ENCODE measurements at places on chromosomes 7 and 10.

- DNase-seq: no peak
These were observed 24.4 kb upstream of the C10orf67 start for GRCh38 chr10:23368816-23369640.

DNA sequence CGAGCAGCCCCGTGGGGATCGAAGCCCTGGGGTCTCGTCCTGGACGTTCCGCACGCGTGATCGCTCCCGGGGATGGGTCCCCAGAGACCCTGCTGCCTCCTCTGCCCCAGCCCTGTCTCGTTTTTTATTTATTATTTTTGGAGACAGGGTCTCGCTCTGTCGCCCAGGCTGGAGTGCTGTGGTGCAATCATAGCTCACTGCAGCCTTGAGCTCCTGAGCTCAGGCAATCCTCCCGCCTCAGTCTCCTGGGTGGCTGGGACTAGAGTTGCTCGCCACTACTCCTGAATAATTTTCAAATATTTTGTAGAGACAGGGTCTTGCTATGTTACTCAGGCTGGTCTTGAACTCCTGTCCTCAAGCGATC, 319 bp upstream of the STX1A start:
- DNase-seq: no peak

- no peak for DNase-seq
These were observed 32.0 kb downstream of the SND1 start for GRCh38 chr7:127683776-127684681.

- DNase-seq: no peak
These were observed 177.2 kb upstream of the INHBA start for GRCh38 chr7:41880107-41880506.

- no peak for DNase-seq
These were observed 37.5 kb downstream of the BPGM start for GRCh38 chr7:134684165-134684564.

GRCh38 chr7:140041659-140042385, 20.9 kb downstream of the PARP12 start:
- DNase-seq: no peak

DNA sequence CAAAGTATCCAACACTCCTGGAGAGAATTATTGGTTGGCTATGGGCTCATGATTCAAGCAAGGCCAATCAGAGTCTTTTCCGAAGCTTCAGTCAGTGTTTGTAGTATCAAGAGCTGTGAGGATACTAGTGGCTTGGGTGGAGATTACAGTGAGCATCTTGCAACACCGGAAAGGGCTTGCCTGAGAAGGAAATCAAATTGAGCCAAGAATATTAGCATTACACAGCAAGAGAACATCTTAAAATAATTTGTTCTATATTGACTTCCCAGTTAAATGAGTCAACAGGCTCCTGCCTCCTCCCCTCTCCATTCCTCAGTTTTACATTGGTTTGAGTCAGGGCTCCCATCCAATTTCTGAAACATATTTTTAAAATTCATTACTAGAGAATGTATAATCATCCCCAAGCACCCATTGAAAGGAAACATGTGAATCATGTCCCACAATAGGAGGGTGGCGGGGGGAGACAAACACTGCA, 127.4 kb downstream of the ELAPOR2 start:
- no peak for DNase-seq

GRCh38 chr7:15885678-15886077, 199.2 kb upstream of the MEOX2 start:
- DNase-seq: no peak

DNA sequence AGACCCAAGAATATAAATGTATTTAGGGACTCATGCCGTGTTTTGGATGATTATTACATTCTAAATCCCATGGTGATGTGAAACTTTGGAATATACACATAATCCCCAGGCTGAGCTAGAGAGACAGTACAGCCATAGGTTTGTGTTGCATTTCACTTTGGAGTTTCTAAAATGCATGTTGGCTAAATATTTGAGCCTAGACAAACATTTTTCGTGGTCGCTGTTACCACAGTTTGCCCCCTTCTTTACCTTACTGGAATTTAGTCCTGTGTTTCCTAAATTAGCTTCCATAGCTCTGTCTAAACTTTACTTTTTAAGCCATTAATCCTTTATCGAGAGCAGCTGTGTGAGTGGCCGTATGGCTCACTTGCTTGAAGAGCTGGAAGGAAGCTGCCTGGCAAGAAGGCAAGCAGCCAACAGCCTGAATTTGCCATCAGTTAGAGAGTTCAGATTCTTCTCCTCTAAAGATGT, 192.0 kb downstream of the BICC1 start:
- no peak for DNase-seq

DNA sequence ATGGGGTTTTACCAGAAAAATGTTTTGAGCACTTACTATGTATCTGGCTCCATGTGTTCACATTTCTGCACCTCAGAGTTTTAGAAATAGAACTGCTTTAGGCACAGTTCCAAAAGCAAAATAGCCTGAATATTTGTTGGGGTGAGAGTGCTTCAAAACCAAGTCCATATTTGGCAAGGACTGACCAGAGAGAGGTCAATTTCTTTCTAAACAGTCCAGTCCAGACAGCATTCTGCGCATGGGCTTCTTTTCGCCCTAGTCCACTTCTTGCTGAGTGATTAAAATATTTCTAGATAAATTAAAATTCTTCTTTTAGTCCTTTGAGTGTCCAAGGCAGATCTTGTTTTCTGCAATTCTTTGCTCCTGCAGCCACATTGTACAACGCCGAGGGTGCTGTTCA, 427.0 kb downstream of the PHTF2 start:
- DNase-seq: no peak

DNA sequence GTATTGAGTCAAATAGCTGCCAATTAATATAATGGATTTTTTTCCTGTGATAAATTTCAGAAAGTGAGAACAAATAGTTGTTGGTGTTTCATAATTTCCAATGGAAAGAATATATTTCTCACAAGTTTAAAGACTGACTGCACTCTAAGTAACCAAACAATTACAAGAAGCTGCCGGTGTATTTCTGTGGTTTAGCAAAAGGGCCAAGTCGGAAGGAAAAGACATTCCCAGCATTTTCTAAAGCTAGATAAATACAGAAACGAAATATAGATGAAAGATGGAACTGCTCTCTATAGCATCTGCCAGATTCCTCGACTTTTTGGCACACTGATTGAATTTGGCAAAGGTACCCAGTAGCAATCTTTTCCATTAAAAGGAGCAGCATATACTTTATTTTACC, 92.7 kb upstream of the MKX start:
- DNase-seq: no peak

DNA sequence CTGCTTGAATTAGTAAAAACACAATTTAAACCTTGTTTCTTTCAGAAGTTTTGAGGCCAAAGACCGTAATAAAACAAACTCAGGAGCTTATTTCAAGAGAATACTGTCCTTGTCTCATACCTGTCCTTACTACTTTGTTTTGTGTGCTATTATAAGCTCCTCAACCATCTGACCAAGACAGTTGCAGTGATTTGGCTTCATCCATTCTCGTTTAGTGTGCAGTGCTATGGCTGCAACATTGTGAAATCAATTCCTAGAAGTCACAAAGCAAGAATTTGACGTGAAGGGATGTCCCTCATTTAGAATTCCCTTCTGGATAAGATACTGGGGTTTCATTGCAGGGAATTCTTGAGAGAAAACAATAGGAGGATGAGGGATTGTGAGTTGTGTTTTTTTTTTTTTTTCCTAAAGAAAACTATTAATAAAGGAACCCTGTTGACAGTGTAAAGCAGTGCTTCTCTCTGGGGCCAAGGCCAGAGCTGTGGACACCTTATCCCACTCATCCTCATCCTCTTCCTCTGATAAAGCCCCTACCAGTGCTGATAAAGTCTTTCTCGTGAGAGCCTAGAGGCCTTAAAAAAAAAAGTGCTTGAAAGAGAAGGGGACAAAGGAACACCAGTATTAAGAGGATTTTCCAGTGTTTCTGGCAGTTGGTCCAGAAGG, at the start of gene OIT3:
Gene OIT3, plus strand, starts transcription at position 604 of the 663 bp plus-strand sequence. CDS start 60 bp downstream, outside the sequence.
- no peak for DNase-seq

- DNase-seq: no peak
These were observed 11.4 kb upstream of the FAS start for GRCh38 chr10:88979153-88979562.

- DNase-seq: no peak
These were observed 51.6 kb downstream of the HIBADH start for GRCh38 chr7:27611059-27611458.

- no peak for DNase-seq
These were observed 184.9 kb downstream of the ADARB2 start for GRCh38 chr10:1552406-1552805.

DNA sequence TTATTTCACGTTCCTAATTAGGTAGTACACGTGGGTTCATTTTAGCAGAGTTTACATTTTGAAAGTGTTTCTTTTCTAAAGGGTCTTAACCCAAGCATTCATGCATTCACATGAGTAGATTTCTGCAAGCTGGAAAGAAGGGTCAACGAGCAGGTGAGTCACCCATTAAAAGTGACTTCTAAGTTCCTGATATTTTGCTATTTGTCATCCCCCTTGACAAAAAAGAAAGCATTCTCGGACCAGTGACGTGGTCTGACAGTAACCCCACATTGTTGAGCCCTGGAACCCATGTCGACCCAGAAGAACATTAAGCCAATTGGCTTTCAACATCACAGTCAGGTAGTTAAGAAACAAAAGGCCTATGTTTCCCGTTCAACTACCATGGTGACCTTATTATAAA, 49.6 kb downstream of the ABCB5 start:
- DNase-seq: no peak

GRCh38 chr10:91944880-91945630, 21.5 kb downstream of the BTAF1 start:
- DNase-seq: no peak

- no peak for DNase-seq
These were observed 19.5 kb downstream of the SCART1 start for GRCh38 chr10:133473270-133473669.

GRCh38 chr10:60029475-60029874, 123.1 kb upstream of the CCDC6 start:
- DNase-seq: no peak

GRCh38 chr7:80860554-80860953, 58.3 kb downstream of the SEMA3C start:
- DNase-seq: no peak

GRCh38 chr7:929311-929711, 25.2 kb downstream of the ADAP1 start:
- no peak for DNase-seq

GRCh38 chr10:97887399-97887798, 37.8 kb downstream of the GOLGA7B start:
- DNase-seq: no peak

DNA sequence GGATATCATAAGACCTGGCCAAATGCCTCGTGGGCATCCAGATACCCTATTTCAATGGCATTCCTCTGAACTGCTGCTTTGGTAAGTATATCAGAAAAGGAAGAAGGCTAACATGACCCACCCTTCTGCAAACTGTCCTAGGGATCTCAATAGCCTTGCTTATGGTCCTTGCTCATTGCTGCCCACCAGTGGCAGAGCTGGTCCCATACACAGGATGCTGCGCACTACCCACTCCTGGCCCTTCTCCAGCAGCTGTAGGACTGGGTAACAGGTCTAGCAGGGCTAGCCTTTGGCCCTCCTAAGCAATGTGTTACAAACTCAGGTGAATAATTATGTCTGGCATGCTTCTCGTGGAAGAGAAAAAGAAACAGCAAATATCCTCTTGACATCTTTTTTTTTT, 72.5 kb downstream of the C10orf90 start:
- DNase-seq: no peak

GRCh38 chr10:28241741-28242399, 61.0 kb downstream of the MPP7 start:
- peak; percentile 19 for DNase-seq

DNA sequence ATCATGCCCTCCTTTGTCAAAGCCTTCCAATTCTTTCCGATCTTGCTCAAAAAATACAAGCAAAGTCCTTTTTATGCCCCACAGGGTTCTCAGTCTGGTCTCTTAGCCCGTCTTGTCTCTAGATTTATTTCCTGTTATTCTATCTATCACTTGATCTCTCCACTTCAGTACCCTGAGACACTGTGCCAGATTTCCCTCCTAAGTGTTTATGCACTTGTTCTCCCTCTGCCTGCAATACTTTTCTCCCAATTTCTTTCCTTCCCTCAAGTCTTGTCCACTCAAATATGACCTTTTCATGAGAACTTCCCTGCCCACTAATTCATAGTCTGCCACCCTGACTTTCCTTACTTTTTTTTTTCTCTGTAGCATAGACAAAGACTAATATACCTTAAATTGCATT, 141.4 kb downstream of the MBL2 start:
- DNase-seq: no peak

GRCh38 chr7:9189703-9190102, 756.3 kb downstream of the NXPH1 start:
- no peak for DNase-seq

GRCh38 chr7:4683884-4684565, 1.9 kb downstream of the FOXK1 start:
- DNase-seq: no peak

- DNase-seq: no peak
These were observed 59.4 kb downstream of the ST7 start for GRCh38 chr7:117012696-117013095.

GRCh38 chr10:19947656-19948055, 131.4 kb downstream of the PLXDC2 start:
- DNase-seq: no peak

DNA sequence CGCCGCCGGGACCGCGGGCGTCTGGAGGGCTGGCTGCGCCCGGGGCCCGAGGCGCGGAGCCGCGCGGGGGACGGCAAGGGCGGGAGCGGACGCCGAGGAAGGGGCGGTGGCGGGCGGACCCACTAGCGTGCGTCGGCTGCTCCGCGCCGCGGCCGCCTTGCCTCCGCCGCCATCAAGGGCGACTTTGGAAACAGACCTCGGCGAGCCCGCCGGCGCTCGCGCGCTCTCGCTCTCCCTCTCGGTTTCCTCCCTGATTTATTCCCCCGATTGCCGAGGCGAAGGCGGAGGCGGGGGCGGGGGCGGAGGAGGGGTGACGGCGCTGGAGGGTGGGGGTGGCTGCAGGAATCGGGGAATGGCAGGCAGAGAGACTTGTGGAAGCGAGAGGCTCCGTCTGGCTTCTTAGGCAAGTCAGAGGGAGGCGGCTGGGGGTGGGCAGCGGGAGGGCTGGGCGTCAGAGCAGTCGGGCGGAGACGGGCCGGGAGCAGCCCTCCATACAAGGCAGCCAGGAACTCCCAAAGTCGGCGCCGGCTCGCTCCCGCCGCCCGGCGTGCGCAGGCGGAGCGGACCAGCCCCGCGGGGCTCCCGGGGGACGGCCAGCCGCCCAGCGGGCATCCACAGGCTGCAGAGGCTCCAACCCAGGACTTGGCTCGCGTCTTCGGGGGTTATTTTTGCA, at the start of gene CACNA2D1:
Gene CACNA2D1, minus strand, starts transcription at position 231 of the 673 bp plus-strand sequence.
- DNase-seq: no peak
